Endothelial cell of umbilical vein (primary cell): ENCODE measurements at places on chromosomes 5 and 9.

DNA sequence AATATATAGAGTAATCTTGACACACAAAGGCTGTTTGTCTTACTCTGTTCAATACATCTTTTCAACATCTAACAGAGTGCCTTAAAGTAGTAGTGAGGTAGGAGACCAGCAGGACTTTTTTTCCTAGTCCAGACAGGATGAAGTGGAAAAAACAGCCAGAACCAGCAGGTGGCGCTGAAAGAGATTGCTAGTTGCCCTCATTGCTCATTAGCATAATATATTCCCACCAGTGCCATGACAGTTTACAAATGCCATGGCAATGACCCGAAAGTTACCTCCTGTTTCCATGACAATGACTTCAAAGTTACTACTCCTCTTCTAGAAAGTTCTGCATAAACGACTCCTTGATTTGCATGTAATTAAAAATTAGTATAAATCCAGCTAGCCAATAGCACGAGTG, 387.4 kb downstream of the ACTL7B start:
- DNase-seq = peak; percentile 36

DNA sequence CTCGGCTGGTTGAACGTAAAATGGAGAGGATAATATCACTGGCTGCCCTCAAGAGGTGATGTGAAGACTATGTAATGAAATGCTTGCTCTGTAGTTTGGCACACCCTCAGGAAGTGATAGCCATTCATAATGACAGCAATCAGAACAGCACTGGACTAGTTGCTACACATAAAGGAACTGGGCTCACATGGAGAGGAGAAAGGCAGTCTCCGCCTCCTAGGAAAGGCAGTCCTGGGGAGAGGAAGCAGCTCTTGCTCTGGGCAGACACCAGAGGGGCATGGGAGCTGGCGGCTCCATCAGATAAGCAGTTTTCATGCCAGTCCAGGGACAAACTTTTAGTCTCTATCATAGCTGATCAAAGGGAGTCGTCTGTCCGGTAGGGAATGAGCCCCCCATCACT, 46.9 kb downstream of the ARHGEF37 start:
- DNase-seq = peak; percentile 76

GRCh38 chr9:131522257-131523085, 8.6 kb downstream of the UCK1 start:
- DNase-seq = no peak

DNA sequence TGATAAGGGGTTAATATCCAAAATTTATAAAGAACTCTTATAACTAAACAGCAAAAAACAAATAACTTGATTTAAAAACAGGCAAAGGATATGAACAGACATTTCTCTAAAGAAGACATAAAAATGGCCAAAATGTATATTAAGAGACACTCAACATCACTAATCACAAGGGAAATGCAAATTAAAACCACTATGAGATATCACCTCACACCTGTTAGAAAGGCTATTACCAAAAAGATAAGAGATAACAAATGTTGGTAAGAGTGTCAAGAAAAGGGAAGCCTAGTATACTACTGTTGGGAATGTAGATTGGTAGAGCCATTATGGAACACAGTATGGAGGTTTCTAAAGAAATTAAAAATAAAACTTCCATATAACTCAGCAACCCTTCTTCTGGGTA, 19.4 kb upstream of the SH3TC2 start:
- DNase-seq = no peak

DNA sequence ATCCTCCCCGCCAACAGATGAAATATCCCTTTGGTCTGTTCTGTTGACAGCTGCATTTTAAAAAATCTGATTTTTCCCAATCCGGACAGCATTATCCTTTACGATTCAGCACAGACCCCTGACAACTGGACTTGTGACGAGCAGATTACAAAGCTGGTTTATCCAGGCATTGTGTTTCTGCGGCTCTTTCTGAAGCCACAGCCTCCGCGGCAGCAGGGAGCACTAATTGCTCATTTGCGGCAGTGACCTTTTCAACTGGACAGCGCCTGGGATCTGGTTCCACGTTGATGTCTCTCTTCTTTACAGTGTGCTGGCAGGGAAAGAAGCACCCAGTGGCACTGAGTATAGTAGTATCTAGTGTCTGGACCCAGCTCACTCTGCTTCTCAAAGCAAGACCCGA, 351.2 kb downstream of the ZNF608 start:
- DNase-seq = no peak

- no peak for DNase-seq
Measured at GRCh38 chr5:55364537-55365055, 56.8 kb downstream of the MTREX start.

- DNase-seq = no peak
Measured at GRCh38 chr9:2758898-2759510, 41.7 kb downstream of the KCNV2 start.

DNA sequence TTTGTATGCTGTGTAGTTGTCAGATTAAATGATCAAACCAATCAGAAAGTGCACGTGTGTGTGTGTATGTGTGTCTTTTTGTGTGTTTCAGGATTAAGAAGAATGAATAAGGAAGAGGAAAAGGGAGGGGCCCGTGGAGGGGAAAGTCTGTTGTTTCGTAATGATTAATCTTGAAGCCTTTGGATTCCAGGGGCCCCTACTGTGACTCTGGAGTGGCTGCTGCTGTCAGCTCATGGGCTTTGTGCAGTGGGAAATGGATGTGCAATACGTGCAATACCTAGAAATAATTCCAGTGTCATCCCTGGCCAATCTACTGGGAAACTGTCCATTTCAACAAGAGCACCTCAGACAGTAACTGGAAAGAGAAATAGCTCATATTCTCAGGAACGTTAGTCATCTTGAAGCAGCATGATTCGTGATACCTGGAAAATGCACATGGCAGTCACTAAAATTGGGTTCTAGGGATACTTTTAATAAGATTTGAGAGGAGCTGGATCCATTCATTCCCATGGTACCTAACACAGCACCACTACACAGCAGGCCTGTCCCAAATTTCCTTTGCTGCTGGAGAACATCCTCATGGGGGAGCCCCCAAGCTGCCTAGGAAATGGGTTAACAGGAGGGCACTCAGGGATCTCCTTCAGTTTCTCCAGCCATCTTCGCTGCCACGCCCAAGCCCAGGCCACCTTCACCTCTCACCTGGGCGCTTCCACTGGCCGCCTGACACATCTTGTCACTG, 186.3 kb downstream of the NR3C1 start:
- DNase-seq = no peak

GRCh38 chr5:132831095-132831860, 831 bp upstream of the SHROOM1 start:
- no peak for DNase-seq

GRCh38 chr5:42877431-42877830, 65.7 kb upstream of the SELENOP start:
- no peak for DNase-seq

- DNase-seq = no peak
Measured at GRCh38 chr5:38448568-38449350, 107.7 kb downstream of the LIFR start.

DNA sequence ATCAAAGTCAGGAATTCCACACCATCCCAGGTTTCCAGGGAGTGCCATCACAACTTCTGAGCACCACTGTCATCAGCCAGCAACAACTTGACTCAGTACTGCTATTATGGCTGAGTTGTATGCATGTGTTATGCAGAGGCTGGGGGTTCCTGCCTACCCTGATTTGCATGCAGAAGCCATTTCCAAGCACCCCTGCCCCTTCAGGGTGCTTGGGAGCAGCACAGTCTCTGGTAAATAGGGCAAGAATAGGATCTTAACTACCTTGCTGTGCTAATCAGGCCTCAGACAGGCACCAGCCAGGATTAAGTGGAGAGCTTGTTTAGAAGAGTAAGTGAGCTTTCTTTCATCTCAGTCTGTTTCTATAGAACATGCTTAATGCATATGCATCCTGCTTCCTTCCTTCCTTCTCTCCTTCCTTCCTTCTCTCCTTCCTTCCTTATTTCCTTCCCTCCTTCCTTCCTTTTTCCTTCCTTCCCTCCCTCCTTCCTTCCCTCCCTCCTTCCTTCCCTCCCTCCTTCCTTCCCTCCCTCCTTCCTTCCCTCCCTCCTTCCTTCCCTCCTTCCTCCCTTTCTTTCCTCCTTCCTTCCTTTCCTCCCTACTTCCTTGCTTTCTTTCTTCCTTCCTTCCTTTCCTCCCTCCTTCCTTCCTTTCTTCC, 175.7 kb downstream of the FRMD3 start:
- DNase-seq = no peak

GRCh38 chr9:114771889-114772288, 34.0 kb downstream of the TNFSF15 start:
- DNase-seq = no peak

DNA sequence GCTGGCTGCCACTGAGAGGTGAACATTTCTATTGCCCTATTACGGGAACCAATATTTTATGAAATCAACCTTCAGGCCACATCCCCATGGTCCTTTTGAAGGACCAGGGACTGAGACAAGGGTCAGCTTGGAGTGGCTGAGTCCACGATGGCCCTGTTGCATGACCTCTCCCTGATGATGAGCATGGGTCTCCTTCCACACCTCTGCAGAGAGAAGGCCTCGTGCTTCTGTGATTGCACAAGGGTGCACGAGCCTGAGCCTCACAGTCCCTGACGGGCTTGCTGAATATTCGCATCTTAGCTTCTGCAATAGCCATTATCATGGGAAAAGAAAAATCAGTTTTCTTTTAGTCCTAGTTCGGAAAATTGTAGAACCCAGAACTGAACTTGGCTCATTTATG, 255.0 kb upstream of the IRX2 start:
- DNase-seq = no peak

- DNase-seq = no peak
Measured at GRCh38 chr5:1124205-1125029, 12.6 kb upstream of the SLC12A7 start.

GRCh38 chr5:173895401-173896165, 7.4 kb downstream of the CPEB4 start:
- DNase-seq = no peak

DNA sequence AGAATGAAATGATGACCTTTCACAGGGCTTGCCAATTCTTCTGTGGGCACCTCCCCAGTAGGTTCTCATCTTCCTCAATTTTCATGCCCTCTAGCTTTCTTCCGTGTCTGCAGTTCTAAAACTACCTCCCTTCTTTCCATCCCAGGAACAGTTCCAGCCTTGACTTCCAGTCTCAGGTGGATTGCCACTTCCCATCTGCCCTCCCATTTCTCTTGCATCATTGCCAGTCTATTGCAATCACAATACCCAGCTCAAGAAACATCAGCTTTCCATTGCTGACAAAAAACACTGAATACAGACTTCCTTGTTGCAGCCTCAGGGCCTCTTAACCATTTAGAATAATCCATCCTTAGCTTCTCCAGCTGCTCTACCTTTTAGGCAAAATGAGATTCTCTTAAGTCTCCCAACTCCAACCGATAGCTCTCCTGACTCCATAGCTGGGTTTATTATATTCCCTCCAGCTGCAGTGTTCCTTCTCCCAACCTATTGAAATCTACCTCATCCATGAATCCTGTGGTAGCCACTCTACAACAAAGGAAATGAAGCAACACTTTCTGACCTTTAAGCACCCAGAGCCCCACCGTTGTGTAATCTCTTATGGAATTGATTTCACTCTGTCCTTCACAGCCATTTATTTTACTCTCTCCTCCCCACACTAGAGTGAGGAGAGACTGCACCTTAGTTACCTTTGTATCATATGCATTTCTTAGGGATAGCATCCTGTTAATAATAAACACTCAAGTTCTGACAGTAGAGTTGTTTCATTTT, 75.6 kb upstream of the PCA3 start:
- DNase-seq = no peak

DNA sequence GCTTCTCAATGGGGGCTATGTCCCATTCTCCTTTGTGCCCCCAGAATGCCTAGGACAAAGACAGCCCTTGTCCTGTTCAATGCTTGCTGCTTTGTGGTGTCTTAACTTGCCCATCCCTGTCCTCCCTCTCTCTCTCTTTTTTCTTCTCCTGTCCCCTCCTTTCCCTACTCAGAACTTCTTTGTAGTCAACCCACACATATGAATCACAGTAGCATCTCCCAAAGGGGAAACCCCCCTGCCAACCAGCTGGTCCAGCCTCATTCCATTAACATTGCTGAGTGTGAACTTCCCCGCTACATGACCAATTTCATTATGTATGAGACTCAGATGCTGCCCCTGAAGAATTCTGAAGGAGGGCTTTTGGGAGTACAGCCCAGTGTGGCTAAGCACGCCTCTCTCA, 408.3 kb downstream of the ENC1 start:
- DNase-seq = no peak

DNA sequence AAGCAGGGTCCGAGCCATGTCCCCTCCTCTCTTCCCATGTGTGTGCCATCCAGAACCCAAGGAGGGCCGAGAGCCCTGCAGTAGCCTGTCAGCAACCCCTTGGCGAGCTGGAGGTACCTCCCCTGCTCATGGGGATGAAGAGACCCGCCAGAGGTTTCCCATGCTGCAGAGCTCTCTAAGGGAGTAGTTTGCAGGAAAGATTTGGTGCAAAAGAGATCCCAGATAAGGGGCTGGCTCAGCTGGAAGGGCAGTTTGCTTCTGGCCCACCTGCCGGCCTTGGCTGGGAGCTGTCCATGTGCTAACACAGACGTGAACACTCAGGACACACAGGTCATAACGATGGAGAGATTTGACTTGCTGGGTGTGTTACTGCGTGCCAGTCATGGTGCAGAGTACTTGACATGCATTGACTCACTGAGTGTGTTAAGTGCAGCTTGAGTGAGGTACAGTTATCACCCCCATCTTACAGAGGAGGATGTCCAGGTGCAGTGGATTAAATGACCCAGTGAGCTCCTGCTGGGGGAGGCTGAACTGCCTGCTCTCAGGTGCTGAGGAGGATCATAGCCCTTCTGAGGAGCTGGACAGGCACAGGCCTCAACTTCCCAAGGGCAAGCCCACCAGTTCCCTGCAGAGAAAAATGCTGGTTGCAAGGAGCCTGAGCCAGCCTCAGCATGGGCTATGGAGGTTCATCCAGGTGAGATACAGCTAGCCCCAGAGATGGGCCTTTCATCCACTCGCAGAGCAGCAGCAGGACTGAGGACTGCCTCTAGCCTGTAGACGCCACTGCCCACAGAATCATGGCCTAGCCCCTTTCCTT, 6.3 kb upstream of the SLC25A48 start:
- DNase-seq = no peak

DNA sequence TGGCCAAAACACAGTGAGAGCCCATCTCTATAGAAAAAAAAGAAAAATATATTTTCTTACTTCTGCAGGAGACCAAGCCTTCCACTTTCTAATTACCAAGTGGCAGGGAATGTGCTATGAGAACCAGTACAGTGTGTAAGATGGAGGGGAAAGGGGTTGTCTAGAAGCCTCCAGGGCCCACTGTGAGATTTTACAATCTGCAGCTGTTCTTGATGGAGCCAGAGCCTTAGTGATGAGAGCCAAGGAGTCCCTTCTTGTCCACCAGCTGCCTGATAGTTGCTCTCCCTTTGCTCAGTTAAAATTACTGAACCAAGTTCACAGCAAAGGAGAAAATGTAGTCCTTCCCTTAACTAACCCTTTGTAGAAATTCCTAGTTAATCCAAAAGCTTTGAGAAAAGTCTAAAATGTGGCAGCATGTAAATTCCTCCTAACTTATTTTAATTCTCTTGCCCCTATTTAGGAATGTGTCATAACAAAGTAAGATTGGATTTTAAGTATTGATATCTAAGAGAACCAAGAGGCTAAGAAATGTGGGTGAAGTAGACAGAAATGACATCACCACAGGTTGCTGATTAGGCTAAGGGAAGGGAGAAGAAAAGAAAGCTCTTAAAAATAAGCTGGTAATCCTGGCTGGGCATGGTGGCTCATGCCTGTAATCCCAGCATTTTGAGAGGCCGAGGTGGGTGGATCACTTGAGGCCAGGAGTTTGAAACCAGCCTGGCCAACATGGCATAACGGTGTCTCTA, 19.3 kb downstream of the SRP19 start:
- no peak for DNase-seq
